ENCODE measurements at places on chromosomes 16 and 17.

DNA sequence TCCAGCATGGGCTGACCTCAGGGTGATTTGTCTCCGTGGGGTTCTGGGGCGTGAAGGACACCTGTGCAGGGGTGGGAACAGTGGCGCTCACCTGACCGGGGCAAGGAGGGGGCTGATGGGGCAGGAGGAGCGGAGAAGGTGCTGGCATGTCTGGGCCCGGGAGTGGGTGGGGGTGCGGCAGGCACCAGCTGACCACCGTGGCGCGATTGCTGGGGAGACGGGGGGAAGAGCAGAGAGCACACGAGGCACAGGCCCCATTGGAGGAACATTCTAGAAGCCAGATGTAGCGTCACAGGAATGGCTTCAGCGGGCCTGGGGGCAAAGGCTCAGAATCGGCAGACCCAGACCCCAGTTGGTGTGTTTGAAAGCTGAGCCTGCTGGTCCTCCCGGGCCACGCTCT lies 12.1 kb downstream of the CACNA1H start:
- DNase-seq = no peak

- no peak for DNase-seq
Measured at GRCh38 chr16:73093146-73094144, 45.5 kb upstream of the ZFHX3 start.

- no peak for DNase-seq
Measured at GRCh38 chr17:79954281-79955166, 81.1 kb downstream of the TBC1D16 start.

DNA sequence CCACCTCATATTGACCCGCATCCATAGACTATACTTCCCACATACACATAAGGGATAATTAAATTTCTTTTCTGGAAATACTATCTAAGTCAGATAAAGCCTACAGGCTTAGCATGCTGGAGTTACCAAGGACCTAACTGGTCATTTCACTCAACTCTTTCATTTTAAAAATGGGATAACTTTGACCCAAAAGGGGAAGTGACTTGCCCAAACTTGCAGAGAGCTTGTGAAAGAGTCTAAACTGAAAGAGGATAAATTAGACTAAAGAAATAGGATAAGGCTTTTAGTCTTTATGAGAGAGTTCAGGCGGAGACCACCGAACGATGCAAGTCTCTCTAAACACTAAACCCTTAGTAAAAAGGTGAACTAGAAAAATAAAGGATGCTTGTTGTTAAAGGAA lies 3.9 kb upstream of the KRT33A start:
- DNase-seq = no peak

DNA sequence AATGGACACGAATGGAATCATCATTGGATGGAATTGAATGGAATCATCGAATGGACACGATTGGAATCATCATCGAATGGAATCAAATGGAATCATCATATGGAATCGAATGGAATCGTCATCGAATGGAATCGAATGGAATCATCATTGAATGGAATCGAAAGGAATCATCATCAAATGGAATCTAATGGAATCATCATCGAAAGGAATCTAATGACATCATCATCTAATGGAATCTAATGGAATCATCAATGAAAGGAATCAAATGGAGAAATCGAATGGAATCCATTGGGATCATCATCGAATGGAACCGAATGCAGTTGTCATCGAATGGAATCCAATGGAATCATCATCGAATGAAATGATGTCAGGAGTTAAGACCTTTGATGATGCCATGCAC lies 154.9 kb downstream of the SHCBP1 start:
- no peak for DNase-seq

All from activated CD4-positive, alpha-beta T cell treated with anti-CD3 and anti-CD28 coated beads, Interleukin-2, amount 50 U/mL, for 48 hours (primary cell).